ENCODE measurements at places on chromosomes 6 and 20.

DNA sequence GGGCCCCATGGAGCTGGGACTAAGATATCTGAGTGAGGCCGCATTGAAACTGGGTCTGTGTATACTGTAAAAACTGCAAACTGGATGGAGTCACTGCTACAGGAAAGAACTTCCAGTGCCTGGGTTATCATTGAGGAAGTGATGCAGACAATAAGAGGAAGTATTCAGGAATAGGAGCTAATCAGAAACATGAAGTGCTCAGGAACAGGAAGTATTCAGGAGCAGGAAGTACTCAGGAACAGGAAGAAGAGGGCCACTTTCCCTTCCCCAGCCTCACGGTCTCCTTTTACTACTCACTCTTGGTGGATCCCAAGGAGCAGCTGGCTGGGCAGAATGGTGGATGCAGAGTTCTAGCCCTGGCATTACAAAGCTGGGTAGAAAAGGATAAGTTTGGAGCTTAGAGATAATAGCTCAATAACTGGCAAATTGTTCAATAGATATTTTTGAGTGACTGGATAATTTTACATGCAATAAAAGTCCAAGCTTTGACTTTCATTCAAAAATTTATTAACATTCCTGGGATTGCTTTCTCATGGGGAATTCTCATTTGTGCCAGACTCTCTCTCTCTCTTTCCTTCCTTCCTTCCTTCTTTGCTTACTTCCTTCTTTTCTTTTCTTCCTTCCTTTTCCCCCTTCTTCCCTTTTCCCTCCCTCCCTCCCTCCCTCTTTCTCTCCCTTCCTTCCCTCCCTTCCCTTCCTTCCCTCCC is 82.2 kb upstream of the PAX1 start:
- DNase-seq: no peak

GRCh38 chr20:53872561-53873229 is 197.7 kb downstream of the BCAS1 start:
- peak; percentile 16 for DNase-seq

DNA sequence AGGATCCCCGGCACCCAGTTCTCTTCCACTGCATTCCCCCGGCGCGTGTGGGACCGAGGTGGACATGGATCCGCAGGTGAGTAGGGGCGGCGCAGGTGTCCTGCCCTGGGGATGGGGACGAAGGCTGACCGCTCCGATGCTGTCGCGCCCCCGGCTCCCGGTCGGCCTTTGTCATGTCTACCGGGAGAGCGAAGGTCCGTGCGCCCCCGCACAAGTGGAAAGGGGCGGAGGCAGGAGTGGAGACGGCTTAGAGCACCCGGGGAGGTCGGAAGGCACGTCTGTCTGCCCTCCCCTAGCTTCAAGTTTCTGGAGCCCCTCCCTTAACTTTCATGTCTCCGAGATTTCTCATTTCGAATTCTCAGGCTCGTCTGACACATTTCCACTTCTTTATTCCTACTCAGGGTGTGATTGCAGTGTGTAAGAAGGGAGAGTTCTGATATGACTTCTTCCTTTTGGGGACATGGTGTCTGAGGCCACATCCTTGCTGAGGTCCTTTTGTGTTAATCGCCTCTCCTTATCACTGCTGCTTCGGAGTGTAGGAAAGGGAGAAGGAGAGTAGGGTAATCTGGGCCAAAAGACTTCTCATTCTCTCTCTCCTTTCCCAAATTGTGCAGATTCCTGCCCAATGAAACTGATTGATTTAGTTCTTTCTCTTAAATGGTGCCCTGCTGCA is 435 bp downstream of the KIFC1 start:
- no peak for DNase-seq

DNA sequence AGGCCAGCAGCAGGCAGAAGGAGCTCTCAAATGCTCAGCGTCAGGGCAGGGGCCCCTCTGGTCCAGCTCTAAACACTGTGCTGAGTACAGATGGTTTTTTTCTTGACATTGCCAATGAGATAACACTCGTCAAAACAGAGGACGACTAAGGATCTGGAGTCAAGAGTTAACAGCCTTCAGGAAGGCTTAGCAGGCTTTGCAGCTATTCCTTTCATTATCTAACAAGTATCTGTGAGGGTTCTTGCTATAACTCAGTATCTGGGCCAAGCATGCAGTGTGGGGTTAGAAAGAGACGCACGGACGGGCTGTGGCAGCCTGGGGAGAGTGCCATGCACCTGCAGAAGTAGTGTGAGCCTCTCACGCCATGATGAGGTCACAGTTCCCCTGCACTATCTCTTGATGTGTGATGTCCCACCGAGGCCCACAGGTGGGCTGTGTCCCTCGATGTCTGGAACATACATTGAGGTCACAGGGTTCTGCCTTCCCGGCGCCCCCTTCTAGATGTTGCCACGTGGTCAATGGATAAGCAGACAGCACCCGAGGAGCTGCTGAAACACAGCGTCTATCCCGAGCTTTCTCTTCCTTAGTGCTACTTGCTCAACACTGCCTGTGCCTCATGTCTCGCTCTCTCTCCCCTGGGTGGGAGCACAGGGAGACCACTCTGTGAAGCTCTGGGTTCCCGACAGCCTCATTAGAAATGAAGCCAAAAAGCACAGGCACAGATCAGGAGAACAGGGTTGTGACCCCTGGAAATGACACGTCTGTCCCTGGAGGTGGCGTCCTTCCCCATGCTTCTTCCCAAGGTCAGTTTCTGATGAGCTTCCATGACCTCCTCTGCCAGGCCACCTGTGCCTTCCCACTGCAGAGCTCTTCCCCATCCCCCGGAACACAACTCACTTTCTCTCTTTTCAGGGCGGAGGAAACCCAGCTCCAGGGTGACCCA is 85.5 kb upstream of the RPS6KA2 start:
- DNase-seq: no peak

- DNase-seq: no peak
Measured at GRCh38 chr6:157961153-157961831, 20.4 kb upstream of the SYNJ2 start.

DNA sequence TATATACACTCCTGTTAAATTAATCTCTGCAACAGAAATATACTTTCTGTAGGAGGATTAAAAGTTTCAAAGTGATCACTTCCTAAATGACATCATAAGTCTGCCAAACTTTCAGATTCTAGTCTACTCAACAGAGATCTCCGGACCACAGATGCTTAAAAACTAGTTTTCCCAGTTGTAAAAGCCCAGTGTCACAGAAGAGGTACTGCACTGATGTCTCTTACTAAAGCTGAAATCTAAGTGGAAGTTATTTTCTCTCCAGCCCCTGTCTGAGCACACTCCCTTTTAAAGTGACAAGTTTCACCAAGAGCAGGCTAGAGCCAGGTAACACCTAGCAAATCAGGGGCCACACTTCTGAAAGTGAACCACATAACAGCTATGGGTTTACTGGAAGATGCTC is 71.6 kb upstream of the DST start:
- DNase-seq: no peak

DNA sequence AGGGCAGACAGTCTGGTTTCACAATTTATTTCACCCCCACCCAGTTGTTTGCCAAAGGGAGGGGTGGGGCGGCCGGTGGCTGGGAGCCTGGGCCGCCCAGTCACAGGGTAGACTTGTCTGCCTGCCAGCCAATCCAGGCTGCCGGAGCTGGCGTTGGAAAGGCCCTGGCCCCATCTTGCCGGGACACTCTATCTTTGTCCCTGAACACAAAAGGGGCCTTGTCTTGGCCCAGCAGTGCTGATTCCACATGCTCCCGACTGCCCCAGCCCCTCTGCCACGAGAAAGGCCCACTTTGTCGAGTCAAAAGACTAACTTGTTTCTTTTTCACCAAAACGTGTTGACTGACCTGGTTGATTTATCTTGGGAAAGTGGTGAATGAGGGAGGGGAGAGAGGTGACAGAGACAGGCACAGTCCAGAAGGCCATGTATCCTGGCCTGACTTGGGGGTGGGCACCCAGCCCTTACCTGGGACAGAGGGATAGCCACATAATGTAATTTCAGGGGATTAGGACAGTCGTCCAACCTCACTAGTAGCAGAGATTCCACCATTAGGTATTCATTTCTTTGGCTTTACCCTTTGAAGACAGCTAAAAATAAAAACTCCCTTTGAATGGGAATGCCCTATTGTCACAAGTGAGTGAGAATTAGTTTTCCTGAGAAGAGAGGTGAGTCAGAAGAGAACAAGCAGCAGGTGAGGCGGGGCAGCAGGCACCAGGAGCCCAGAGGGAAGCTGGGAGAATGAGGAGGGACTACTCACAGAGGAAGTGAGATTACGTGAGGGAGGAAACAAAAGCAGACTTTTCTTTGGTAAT is 67.0 kb upstream of the SIRPA start:
- DNase-seq: no peak

- DNase-seq: no peak
Measured at GRCh38 chr20:56005389-56005715, at the start of gene CBLN4. TSS of gene CBLN4 (minus strand) at chr20:56005519. CDS start at chr20:56004171, 1,348 bp downstream.

GRCh38 chr20:38050686-38051085 is 17.1 kb downstream of the RPRD1B start:
- DNase-seq: no peak

GRCh38 chr6:16482702-16483314 is 244.4 kb downstream of the GMPR start:
- no peak for DNase-seq

GRCh38 chr6:150235218-150235617 is 92.4 kb downstream of the PPP1R14C start:
- DNase-seq: no peak

- no peak for DNase-seq
Measured at GRCh38 chr20:20668639-20669038, 43.8 kb downstream of the RALGAPA2 start.
